ENCODE measurements at places on chromosomes 5 and 9.

DNA sequence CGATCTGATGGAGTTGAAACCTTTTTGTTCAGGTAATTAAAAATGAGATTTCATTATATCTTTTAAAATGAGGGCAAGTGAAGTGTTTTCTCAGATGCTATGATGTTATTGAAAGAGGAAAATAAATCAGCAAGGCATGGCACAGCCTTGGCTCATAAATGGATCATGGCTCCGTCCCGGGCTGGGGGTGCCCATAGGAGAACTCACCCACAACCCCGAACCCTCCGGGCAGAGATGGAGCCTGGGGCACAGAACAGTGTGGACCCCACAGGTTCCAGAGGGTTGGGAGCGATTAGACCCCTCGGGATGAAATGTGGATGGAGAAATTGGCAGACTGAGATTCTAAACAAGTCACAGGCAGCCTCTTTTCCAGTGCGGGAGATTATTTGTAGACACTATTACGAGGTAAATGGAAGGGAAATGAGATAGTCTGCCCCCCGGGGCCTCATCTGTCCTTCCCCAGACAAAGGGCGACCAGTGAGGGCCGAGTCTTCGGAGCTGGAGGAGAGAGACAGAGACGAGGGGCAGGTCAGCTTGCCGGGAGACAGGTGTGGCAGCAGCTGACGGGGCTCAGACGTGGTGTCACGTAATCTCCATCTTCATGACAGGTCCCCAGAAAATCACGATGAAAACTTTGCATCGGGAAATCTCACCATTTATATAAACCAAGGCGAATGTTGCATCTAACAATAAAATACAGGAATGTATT lies 33.7 kb downstream of the NDUFS6 start:
- no peak for DNase-seq

DNA sequence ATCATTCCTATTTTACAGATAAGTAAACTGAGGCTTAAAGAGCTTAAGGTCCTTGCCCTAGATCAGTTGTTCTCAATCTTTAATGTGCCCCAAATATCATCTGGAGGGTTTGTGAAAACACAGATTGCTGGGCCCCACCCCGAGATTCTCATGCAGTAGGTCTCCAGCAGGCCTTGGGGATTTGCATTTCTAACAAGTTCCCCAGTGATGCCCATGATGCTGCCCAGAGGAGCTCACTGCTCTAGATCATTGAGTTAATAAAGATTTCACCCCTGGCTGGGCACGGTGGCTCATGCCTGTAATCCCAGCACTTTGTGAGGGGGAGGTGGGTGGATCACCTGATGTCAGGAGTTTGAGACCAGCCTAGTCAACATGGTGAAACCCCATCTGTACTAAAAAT lies 42.8 kb upstream of the RAD23B start:
- DNase-seq, result no peak

GRCh38 chr9:104923740-104924139 lies 4.2 kb downstream of the ABCA1 start:
- DNase-seq, result no peak

DNA sequence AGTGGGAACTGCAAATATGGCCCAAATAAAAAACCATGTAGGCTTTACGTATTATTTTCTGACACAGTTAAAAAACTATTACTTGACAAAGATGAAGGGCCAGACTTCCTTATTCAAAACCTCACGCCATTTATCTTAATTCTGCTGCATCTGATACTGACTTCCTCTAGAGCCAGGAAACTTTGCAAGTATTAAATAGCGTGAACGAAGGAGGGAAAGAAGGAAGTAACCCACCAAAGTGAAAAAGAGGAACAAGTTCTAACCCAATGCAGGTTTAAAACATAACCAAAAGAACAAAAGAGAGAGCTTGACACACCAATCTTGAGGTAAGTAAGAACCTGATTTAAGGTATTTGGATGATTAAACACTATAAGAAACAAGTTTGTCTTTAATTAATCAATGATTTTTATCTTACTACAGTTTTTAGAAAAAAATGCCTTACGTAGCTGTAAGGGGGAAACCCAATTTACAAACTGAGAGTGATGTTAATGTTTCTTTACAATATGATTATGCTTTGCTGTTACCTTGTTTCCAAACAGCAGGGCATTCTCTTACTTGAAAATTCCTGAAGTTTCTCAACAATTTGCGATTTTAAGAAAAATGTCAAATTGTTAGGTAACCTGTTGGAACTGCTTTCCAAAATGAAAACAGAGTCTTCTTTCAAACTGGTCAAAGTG lies at the start of gene GAPT:
TSS of gene GAPT (plus strand) at position 220 of the 677 bp plus-strand sequence. CDS start 3,102 bp downstream, outside the sequence.
- no peak for DNase-seq

GRCh38 chr9:133998915-133999595 lies 6.9 kb upstream of the VAV2 start:
- DNase-seq, result no peak

DNA sequence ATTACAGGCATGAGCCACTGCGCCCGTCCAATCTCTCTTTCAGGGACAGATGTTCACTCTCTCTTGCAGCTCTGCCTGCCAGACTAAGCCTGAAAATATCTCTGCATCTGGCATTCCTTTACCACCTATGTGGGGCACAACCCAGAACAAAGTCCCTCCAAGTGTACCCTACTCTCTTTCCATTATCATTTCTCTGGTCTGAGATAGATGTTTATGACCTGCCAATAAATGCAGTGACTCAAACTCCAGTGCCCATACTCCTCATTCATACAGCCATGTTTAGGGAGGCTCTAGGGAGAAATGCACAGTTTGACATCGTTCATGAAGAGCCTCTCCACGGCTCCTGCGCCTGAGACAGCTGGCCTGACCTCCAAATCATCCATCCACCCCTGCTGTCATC lies at the start of gene BTNL3:
TSS of gene BTNL3 (plus strand) at position 255 of the 400 bp plus-strand sequence. CDS start 183 bp downstream, outside the sequence.
- no peak for DNase-seq

GRCh38 chr5:66450988-66451387 lies 145.2 kb upstream of the MAST4 start:
- no peak for DNase-seq

- DNase-seq, result no peak
Measured at GRCh38 chr5:10624206-10624605, 60.3 kb downstream of the ANKRD33B start.

DNA sequence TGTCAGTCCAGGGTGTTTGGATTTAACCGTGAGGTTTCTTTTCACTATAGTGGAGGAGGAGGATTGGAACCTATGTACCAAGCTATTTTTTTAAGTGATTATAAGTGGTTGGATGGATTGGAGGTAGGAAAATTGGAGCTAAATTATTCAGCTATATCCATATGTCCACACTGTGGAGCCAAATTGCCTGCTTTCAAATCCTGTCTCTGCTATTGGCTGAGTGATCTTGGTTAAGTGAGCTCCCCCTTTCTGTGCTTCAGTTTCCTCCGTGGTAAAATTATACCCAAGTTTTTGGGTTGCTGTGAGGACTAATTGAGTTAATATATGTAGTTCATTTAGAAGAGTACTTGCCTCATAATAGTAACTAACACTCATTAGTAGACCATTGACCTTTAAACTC lies 2.5 kb downstream of the CENPP start:
- no peak for DNase-seq

DNA sequence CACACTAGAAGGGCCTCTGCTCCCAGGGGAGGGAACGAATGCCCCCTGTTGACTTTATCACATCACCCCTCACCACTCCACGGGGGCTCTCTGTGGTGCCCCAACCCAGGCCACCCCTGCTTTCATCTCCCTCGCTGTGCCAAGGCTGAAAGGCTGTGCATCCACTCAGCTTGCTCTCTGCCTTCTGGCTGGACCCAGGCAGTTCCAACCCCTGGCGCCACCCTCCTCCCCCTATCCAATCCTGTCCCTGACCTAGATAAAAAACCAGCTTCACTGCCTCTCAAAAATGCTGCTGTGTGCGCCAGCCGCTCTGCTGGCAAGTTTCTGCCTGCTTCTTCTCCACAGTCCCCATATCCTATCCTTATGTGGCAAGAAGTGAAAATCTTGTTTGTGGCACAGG lies 22.4 kb upstream of the CORO2A start:
- no peak for DNase-seq

GRCh38 chr9:114390952-114391351 lies 3.2 kb upstream of the AKNA start:
- DNase-seq, result no peak

DNA sequence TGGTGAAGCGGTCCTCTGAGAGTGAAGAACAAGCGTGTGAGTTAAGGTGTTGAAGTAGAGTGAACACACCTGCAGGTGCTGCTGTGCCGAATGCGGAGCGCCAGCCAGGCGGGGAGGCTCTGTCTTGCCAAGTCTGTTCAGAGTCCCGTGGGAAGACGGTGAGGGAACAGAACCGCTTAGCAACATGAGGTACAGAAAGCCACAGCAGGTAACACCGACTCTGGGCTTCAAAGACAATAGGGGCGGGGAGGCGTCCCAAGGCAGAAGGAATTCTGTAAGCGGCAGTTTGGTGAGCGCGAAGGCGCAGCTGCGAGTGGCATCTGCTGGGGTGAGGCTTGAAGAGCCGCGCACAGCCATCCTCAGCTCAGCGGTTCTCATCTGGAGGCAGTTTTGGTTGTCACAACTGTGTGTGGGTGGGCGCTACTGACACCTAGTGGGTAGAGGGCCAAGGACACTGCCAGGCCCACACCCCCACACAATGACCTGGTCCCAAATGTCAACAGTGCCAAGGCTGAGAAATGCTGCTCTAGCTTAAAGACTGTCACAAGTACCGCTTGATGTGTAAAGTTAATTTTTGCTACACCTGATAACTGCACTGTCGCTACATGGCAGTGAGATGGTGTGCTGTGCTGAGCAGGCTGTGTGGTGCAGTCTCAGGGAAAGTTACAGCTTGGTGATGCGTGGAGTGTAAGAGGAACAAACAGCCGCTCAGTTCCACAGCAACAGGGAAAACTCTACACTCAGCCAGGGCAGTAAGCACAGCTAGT lies 67.4 kb upstream of the TBC1D9B start:
- no peak for DNase-seq

DNA sequence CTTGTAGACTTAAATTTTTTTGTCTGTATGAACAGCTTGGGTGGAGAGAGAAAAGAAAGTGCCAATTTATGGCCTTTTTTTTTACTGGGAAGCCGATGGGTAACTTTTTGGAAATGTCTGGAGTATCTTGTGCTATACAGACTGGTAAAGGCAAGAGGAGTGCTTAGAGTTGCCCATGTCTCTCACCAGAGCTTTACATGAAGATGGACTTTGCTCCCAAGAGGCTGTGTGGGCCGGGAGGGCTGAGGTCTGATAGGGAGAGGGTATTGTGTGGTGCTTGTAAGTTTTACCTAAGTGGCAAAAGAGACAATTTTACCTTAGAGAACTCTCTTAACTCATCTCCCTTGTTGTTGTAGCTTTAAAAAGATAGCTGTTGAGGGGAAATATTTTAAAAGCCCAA lies 203.2 kb downstream of the SEMA6A start:
- DNase-seq, result no peak

DNA sequence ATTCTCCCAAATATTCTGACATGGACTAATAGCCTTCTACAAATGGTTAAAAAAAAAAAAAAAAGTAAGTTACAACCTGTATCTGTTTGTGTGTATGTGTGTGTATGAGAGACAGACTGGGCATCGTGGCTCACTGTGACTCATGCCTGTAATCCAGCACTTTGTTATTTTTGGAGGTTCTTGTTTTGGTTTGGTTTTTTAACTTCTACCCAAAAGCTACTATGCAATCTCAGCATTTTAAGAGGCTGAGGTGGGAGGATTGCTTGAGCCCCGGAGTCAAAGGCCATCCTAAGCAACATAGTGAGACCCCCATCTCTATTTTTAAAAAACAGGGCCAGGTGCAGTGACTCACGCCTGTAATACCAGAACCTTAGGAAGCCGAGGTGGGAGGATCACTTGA lies 17.6 kb upstream of the HAVCR1 start:
- DNase-seq, result no peak

GRCh38 chr5:138663561-138663960 lies 88.4 kb upstream of the HSPA9 start:
- no peak for DNase-seq

DNA sequence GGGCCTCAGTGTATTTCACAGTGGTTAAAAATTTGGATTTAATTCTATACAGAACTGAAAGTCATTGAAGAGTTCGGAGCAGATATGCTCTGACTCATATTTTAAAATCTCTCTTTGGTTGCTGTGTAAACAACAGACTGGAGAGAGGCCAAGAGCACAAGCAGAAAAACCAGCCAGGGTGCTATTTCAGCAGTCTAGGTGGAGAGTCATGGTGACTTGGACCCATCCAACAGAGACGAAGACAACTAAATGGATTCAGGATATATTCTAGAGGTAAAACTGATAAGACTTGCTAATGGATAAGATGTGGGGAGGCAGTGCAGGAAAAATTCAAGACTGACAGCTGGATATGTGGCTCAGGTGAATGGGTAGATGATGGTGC lies 168.9 kb downstream of the MAPKAP1 start:
- no peak for DNase-seq

GRCh38 chr9:77819657-77820056 lies 171.5 kb upstream of the GNA14 start:
- no peak for DNase-seq

DNA sequence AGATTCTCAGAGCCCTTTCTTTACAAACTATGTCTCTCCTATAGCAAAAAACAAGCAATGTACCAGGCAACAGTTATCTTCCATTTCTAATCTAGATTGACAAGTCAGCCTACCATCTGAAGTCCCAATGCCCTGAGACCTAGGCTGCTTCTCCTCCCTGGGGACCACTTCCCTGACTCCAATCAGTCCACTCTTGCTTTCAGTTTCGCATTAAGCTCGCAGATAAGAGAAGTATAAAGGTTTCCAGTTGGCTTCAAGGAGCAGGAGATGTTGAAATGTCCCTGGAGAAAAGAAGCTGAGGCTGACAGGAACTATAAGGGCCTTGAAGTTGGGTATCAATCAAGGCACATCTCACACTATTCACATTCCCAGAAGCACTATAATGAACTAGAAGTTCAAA lies 32.3 kb downstream of the ERP44 start:
- DNase-seq, result no peak

DNA sequence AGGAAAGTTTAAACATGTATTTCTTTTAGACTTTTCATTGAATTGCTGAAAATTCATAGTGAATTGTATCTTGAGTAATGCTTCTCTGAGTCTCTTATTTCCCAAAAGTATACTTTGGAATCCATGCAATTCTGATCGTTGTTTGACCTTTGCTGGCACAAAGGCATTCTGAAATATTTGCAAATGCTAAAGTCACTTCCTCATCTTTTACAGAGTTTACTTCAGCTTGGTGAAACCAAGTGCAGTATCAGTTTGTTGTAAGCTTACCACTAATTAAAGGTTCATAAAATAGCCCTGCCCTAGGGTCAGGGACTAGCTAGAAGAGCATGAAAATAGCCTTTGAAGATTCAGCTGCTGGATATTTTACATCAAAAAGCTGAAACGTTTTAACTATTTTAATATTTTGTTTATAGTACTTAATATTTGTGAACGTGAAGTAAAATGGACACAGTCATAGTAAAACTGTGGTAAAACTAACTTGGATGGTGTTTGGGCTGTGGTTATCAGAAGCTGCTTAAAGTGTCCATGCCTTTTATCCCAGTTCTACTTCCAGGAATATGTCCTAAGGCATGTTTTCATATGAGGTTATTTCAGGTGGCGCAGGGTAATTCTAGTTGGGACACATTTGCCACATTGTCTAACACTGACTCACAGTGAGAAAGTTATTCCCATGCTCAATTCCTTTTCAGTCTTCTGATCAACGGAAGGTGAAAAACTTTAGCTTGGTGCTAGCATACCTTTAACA lies 45.3 kb downstream of the SLC22A5 start:
- DNase-seq, result no peak

Data from stimulated activated CD4-positive, alpha-beta T cell treated with anti-CD3 and anti-CD28 coated beads, Interleukin-1b, Interleukin-23, amount 100 ng/mL, for 4 hours (primary cell).